ENCODE measurements at places on chromosomes 13 and 19.

DNA sequence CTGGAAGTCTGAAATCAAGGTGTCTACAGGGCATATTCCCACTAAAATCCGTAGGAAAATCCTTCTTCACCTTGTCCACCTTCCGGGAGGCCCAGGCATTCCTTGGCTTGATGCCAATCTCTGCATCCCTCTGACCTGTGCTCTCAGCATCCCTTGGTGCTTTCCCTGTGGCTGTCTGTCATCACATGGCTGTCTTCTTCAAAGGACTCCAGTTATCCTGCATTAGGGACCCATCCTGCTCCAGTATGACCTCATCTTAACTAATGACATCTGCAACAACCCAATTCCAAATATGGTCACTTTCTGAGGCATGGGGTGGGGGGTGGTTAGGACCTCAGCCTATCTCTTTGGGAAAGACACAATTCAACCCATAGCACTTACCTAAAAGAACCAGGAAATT, 423.8 kb downstream of the IRS2 start:
- no peak for DNase-seq

DNA sequence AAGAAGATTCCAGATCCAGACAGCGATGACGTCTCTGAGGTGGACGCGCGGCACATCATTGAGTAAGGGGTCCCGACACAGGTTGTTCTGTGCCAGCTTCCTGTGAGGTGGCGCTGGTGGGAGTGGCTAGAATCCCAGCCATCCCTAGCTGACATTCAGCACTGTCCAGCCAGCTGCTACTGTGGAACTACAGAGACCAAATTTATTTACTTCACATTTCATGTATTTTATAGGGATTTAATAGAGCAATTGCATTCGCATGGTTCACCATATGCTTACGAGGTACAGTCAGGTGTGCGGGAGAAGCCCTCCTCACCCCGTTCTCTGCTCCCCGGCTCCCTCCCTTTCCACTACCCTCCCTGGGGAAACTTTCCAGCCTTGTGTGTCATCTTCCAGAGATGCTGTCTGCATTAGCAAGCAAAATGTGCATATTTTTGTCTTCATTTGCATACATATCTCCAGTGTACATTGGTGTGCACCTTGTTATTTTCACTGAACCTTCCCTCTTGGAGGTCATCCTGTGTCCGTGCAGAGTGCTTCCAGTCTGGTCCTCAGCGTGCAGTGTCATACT, 47.2 kb downstream of the SMARCA4 start:
- no peak for DNase-seq

- DNase-seq: no peak
These were observed 74.4 kb downstream of the ALOX5AP start for GRCh38 chr13:30809787-30810186.

DNA sequence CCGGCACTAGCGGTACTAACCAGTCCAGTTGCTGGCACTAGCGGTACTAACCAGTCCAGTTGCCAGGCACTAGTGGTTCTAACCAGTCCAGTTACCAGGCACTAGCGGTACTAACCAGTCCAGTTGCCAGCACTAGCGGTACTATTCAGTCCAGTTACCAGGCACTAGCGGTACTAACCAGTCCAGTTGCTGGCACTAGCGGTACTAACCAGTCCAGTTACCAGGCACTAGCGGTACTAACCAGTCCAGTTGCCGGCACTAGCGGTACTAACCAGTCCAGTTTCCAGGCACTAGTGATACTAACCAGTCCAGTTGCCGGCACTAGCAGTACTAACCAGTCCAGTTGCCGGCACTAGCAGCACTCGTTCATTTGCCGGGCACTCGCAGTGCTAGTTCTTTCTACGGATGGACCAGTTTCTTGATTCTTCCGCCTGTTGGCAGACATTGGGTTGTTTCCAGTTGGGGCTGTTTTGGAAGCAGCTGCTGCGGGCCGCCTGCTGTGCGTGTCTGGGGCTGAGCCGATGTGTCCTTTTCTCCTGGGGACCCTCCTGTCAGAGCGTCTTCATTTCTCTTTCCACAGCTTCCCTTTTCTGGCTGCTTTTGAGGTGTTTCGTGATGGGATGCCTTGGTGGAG, 123.4 kb upstream of the MCF2L start:
- DNase-seq: no peak

GRCh38 chr19:41706741-41707501, 1.5 kb upstream of the CEACAM5 start:
- peak; percentile 86 for DNase-seq

DNA sequence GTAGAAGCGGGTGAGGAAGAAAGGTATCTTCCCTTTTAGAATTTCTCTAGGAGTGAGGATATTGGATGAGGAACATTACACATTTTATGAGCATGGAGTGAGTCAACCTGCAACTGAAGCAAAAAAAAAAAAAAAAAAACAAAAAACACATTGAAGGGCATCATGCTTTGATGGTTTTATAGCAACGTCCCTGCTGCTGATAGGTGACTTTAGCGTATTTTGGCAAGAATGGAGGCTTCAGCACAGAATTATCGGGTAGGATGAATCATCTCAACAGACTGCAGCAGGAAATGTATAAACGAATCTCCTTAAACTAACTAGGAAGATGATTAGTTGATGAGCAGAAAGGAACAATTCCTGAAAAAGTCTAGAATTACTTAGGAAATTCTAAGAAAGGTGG, 1359.6 kb upstream of the ATXN8OS start:
- DNase-seq: no peak

DNA sequence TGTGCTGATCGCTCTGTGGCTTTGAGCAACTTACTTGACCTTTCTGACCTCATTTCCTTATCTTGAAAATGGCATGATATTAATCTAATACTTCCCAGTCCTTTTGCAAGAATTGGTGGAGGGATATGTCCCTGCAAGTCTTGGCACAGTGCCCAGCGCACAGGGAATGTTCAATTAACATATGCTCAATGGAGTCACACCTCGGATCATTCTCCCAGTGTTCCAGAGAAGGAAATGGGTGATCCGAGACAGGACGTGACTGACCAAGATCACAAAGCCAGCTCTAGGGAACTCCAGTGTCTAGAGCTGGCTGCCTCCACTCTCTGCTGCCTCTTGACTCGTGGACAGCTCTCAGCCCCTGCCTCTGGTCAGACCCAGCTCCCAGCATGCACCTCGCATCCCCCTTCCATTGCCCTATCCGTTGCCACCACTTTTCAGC, 3.6 kb downstream of the CDC42EP5 start:
- DNase-seq: no peak

DNA sequence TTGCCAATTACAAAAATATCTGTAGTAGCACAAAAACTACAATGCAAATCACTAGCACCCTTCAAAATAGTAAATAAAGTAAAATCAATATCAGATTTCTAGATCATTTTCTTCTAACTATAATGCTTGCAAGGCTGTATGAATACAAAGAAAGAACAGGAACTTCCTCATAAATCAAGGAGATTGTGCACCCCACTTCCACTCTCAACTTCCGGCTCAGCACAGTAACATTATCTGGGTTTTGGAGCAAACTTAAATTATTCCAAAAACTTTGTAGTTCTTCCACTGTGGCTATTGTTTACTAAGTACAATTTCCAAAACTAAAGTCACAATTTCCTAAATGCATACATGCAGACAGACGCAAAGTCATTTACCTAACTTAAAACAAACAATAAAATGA, 778.3 kb upstream of the SLC10A2 start:
- no peak for DNase-seq

DNA sequence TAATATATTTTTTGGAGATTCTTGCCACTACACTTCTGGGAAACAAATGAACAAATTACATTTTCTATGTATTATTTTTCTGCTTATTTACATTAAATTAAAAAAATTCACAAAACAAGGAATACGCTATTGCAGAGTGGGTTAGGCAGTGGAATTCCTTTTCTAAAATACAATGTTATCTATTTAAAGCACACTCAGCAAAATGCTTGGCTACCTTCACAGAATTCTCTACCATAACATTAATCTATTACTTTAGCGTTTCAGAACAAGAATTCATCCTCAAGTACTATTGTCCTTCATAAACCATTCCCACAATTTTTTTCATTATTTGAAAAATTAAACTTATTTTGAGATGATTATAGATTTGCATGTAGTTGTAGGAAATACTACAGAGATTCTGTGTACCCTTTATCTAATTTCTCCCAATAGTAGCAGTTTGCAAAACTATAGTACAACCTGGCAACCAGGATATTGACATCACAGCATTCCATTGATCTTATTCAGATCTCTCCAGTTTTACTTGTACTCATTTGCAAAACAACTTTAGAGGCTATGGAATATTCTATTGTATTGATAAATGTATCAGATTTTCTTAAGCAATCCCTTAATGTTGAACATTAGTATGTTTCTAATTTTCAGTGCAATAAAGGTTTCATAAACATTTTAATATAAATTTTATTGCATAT, 120.9 kb downstream of the DLEU7 start:
- DNase-seq: no peak

DNA sequence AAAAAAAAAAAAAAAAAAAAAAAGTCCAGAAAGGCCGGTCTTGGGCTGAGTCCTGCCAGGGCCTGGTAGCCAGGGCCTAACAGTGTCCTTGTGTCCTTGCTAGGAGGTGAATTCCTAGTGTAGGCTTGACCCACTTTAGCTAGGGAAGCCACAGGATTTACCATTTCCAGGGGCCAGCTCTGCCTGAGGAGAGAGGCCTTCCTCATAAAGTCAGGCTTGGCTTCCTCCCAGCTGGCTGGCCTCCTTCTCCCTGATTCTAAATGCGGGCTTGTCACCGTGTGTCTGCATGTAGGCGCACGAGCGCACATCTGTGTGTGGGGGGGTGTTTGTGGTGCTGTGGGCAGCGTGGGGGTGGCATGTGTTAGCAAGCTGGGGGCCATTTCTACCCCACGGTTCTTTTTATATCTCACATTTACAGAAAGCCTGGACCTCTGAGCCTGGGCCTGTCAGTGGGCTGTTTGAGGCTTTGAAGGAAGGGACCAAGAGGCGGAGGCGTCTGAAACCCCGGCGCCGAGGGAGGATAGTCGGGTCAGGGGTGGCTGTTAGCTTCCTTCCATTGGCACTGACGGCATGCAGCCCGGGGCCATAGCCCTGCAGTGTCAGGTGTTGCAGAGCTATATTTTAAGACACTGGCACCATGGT, 31.7 kb downstream of the IER2 start:
- no peak for DNase-seq

GRCh38 chr13:21894703-21895699, 224.1 kb downstream of the FGF9 start:
- DNase-seq: peak; percentile 26

DNA sequence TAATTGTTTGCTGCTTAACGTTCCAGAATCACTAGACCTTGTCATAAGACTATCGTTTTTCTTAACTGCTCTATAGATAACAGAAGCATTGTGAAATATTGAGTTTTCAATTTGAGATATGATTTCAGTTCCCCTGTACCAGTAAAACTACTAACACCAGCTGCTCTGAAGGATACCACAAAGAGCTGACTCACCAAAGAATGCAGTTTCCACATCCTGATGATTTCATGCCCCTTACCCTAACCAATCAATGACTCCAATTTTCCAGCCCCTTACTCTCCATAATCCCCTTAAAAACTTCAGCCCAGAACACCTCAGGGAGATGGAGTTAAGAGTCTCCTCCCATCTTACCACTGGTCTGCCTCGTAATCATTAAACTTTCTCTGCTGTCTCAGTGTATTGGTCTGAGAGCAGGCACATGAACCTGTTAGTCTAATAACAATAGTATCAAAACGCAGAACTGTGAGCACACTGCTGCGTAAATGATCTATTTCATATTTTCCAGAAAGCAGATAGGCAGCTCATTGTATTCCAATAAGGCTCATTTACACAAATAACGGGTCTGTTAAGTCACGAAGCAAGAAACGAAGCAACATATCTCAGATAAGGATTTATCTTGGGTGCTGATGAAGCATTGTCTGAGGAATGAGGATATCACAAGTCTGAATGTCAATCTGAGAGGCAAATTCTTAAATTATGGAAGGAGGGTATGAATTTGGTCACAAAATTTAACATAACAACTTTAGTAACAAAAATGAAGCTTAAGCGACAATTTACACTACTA, 14.1 kb upstream of the CCNA1 start:
- DNase-seq: no peak

DNA sequence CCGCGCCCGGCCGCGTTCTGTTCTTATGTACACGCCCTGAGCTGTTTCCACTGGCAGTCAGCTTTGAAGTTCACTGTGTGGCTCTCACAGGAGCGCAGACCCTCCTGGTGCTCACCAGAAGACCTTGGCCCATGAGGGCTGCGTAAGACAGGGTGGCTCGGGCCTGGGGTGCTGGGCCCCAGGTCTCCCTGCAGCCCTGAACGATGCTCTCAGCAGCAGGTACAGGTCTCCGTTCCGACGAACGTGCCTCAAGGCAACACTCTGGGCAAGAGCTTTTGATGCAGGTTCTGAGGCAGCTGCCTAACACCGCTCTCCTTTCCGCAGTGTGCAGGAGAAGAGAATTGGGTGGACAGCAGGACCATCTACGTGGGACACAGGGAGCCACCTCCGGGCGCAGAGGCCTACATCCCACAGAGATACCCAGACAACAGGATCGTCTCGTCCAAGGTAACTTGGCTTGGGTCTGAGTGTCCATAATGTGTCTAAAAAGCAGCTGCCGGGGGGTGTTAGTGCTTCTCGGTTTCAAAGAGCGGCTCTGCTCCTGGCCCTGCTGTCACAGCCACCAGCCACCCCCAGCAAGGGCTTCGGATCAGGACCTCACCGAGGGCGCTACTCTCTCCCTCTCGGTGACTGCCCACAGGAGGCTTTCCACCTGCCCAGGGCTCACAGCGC, 95.1 kb downstream of the ATP11A start:
- no peak for DNase-seq

DNA sequence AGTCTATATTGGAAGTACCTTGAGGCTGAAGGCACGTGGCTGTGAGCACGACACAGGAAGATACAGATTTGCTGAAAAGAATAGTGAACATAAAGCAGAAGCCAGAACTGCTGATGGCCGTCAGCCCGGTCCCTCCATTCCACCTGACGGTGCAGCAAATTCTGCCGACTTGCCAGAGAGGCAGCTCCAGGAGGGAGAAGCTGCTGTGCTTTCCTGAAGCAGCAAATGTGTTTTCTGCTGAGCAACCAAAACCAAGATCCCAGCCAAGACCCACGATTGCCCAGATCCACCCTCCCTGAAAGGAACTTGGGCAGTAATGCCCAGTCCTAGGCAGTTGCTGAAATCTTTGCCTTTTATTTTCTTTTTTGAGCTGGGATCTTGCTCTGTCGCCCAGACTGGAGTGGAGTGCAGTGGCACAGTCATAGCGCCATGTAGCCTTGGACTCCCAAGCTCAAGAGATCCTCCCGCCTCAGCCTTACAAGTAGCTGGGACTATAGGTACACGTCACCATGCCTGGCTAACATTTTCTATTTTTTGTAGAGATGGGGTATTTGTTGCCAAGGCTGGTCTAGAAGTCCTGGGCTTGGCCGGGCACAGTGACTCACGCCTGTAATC, 7.0 kb upstream of the RCN3 start:
- DNase-seq: no peak

DNA sequence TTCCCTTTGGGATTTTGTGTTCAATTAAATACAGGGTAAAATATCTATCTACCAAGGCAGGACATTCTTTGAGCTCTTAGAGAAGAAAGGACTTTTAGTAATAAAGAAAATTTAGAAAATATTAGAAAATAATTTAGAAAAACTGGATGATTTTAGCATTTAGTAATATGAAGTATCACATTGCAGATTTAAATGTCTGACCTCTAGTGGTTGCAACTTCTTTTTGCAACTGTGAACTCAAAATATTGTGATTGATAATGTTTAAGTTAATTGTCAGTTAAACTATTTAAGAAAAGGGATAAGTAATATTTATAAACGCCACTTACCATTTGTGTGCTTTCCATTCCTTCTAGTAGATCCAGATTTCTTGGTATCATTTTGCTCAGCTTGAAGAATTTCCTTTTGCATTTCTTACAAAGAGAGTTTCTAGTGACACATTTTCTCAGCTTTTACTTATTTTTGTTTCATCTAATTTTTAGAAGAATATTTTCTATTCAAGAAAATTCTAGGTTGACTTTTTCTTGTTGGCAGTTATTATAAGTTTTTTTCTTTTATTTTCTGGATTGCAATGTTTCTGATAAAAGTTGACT, 10.3 kb upstream of the POSTN start:
- no peak for DNase-seq
